Iris pigment epithelial cell (primary cell): ENCODE measurements at places on chromosomes 2 and 18.
A peak's percentile ranks its signal among the peaks of the same experiment; 100 is the strongest.

DNA sequence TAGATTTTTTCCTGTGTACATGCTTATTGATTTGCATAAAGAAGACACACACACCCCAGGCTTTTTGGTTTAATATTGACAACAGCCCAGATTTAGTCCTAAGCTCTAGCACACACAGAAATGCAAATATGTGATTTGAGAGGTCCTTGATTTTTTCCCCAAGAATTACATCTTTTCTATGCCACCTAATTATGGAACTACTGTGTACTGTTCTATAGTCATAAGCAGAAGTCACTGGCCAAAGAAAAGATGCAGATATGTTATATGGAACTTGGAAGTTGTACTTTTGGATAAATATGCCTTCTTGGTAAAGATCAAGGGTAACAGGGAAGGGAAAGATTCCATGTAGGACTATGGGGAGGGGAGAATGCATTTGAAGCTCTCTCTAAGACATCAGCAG is 105.6 kb downstream of the SETBP1 start:
- no peak for DNase-seq

GRCh38 chr2:220226546-220226945 is 599.1 kb downstream of the SLC4A3 start:
- no peak for DNase-seq

DNA sequence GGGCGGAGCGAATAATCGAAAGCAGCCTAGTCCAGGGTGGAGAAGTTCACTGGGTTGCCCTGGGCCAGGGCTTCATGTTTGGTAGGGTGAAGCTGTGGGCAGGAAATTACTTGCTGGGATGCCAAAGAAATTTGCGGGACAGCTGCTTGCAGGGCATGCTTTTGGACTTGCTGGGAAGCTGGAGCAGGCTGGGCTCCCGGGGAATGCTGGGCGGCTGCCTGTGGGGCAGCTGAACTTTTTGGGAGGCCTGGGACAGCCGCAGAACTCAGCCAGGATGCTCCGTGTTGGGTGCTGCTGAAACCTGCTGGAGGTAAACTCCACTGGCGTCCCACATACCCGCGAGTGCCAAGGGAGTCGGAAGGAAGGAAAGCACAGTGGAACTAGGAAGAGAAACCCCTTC is 31.9 kb downstream of the ASB1 start:
- DNase-seq, result no peak

- peak; percentile 26 for DNase-seq
Measured at GRCh38 chr2:127576433-127577207, 41.1 kb downstream of the MYO7B start.

GRCh38 chr18:75829091-75829490 is 401.6 kb upstream of the SMIM21 start:
- DNase-seq, result no peak

DNA sequence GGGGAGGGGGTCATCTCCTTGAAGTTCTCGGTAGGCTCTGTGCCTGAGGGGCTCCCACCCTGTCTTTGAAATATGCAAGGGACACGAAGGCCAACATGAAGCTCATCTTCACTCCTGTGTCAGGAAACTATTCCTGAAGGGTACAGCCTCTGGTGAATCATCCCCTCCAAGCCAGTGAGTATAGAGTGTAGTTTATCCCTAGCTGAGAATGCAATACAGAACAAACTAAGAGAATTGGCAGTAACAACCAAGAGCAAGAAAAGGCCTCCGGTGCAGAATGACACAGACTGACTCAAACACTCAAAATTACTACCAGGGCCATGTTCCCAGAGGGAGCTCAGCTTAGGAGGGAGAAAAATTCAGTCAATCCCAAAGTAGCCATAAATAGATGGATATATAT is 413.3 kb downstream of the BCL11A start:
- DNase-seq, result no peak

GRCh38 chr18:35277633-35278032 is 12.4 kb downstream of the ZSCAN30 start:
- DNase-seq, result no peak

DNA sequence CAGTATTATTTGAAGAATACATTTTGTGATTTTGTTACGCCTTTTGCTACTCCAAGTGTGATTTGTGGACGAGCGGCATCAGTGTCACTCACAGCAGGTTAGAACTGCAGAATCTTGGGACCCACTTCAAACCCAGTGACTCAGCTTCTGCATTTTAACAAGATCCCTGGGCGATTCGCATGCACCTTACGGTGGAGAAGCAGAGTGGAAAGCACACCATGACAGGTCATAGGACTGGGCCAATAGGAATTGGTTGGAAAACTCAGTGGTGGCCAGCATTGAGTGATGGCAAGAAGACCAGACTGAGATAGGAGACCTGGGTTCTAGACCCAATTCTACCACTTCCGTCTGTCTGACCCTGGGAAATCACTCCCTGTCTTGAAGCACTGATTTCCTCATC is 26.3 kb downstream of the CTLA4 start:
- DNase-seq, result no peak

DNA sequence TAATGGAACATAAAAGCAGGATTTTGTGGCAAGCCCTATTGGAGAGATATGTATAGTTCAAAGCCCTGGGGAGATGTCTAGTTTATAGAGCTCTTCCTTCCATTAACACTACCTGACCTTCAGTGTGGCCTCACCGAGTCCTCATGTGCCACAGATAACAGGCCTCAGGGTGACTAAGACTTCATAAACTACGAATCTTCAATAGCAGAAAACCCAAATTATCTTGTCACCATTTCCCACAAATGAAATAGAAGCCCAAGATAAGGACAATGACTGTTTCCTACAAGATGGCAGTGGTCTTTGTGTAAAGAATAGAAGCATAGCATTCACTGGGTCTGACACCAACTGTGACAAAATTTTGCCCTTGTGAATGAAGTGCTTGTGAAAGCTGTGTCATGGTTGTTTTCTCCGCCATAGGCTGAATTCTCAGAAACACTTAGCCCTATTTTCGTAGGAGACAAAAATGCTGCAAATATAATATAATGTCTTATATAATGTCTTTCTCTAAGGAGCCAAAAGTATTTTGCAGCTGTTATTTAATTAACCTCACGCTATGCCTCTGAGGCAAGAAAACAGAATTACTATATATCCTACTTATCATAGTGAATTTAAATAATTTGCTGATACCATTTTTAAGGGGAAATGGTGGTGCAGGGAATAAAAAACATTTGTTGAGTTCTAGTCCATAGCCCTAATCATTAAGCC is 136.7 kb upstream of the CWC22 start:
- DNase-seq, result no peak

- peak; percentile 65 for DNase-seq
Measured at GRCh38 chr2:74584088-74584645, 29.6 kb downstream of the DOK1 start.

- no peak for DNase-seq
Measured at GRCh38 chr2:81355436-81355835, 1050.9 kb upstream of the LRRTM1 start.

DNA sequence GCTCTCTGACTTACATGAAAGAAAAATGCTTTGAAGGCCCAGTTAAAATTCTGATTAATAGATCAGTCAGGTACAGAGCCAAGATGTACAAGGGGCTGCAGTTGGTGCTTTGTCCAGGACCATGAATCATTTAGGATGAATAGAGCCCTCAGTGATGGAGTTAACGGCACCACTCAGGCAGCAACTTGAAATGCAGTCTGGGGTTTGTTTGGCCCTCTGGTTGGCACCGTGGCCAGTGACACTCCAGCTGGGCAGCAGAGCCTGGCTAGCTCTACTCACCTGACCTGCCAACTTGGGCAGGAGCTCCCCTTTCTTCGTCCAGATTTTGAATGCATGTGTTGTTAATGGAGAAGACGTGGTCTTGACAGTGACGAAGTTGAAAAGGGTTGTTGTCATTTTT is 493.0 kb upstream of the ACVR2A start:
- DNase-seq, result no peak

- DNase-seq, result peak; percentile 49
Measured at GRCh38 chr2:195026261-195026660, 630.8 kb upstream of the SLC39A10 start.

DNA sequence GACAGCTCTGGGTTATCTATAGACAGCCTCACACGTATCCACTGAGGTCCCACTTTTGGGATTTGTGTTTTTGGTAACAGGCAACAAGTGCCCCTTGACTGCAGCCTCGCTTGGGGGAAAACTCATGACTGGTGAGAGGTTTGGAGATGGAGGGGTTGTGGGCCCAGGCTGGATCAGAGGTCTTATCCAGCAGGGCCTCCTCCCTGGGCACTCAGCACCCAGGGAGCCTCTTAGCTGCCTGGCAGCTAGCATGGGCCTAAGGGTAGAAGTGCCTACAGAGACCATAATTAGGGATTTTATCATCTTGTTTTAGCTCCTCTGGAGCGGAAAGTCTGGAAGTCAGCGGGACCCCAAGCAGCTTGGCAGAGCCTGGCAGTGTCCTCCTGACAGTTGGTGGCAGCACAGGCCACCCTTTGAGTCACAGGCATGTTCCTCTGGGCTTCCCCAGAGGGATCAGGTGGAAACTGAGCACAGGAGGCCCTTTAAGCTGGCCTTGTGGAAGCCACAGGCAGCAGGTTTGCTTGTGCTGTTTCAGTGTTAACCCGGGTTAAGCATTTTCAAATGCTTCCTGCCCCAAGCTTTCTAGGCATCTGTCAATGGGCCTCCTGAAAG is 143.1 kb downstream of the KCTD1 start:
- DNase-seq, result peak; percentile 48

GRCh38 chr2:165793779-165794535 is at the start of gene GALNT3:
Gene GALNT3, minus strand, starts transcription at chr2:165794247. Its CDS starts 23,547 bp downstream, at chr2:165770700.
- no peak for DNase-seq

DNA sequence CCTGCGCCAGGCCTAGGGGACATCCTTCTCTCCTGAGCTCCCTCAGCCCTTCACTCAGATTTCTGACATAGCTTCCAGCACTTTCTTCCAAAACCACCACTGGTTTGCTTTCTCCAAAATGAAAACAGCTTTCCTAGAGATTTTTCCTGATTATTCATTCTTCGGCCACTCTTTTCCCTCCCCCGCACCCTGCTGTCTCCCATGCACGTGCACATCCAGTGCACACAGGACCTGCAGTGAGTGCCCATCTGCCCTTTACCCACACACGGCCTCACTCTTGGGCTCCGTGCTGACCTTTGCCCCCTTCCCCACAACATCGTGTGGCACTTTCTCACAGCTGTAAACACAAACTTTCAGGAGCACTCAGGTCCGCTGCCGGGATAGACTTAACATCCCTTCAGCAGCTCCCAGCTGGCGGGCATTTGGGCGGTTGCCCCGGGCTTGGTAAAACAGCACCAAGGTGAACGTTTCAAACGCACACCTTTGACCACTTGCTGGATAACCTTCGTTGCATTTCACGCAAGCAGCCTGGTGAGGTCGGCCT is 25.8 kb downstream of the KIF1A start:
- DNase-seq, result no peak

DNA sequence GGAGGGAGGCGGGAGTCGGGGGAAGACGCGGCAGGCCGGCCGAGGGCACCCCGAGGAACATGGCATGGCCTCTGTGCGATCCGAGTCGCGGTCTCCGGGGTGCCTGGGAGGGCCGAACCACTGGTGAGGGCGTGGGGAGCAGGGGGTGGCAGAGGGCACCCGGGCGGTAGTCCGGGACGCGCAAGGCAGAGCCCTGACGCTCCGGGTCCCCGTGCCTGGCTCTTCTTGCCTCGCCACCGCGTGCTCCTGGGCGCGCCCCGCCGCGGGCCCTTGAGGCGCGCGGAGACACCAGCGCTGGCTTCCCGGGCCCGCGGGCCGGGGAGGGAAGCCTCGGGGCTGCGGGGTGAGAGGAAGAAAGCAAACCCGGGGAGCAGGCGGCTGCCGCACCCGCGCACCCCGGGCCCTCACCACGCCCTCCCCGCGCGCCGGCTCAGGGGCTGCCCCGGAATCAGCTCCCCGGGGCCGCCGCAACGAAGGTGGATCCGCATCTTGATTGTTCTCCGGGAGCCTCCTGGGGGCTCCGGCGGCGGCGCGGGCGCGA is 4.3 kb downstream of the SOX11 start:
- DNase-seq, result peak; percentile 48

DNA sequence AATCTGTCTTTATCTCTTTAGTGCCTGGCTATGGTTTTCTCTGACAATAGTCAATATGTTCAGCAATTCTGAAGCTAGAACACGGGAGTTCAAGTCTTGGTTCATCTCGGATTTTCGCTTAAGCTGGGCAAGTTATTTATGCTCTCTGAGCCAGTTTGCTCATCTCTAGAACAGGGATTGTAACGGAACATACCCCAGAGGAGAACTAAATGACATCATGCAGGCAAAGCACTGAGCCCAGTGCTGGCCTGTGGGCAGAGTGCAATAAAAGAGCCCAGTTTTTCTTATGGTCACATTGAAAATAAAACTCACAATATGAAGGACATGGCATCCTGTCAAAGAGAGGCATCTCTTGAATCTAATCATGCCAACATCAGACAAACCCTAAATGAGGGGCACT is 143.9 kb downstream of the ZBTB7C start:
- DNase-seq, result no peak

DNA sequence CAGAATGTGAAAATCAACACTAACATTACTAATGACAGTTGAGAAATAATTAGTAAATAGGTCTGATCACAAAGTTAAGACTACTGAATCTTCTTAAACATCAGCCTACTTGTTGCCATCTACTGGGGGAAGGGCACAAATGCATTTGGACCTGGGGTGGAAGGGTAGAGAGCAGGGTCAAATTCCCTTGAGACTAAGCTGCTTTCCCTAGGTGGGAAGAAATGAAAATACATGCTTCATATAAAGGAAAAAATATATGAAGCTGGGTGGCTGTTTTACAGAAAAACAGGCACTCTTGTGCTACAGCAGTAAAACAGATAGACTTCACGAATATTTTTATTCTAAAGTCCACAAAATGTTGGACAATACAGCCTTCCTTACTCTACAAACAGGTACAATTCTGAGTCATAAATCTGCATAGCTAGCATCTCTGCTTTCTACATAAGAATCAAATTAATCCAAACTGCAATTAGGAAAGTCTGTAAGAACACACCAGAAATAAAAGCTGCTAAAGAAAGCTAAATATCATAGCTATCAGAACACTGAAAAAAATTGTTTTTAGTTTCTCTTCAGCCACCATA is 10.9 kb downstream of the TRIP12 start:
- peak; percentile 18 for DNase-seq

DNA sequence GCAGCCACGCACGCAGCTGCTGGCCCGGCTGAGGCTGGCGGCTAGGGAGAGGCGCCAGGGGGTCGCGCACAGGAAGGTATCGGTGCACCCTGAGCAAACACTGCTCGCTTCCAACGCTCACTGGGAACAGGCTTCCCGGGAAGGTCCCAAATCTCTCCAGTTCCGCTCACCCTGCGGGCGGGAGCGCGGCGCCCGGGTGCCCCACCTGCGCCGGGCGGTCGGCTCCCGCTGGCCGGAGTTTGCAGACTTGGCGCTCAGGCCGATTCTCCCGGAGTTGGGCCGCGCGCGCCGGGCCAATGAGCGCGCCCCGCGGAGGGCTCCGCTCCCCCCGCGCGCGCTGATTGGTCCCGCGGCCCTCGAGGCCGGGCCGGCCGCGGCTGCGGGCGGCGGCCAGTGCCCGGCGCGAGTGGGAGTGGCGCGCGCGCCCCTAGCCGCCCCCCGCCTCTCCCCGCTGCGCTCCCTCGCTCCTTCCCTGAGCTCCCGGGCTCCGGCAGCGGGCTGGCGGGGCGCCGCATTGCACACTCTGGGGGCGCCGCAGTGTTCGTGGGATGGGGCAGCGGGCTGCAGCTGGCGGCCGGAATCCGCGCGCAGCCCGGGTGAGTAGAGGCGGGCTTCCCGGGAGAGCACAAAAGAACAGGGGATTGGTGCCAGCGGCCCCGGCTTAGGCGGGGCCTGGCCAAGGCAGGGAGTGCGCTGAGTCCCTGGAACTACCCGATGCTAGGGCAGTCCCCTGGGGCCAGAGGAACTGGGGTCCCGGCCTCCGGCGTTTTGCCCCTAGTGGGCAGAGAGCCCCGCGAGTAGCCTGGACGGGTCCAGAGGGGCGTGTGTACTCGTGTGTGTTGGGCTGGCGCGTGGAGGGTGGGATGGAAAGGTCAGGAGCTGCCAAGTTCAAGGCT is at the start of gene LYPD6:
LYPD6 (plus strand) TSS at position 461 of the 896 bp plus-strand sequence. CDS start 107,122 bp downstream, outside the sequence.
- peak; percentile 70 for DNase-seq
